AG09319 (cell line): ENCODE measurements at places on chromosomes 16 and 17.

DNA sequence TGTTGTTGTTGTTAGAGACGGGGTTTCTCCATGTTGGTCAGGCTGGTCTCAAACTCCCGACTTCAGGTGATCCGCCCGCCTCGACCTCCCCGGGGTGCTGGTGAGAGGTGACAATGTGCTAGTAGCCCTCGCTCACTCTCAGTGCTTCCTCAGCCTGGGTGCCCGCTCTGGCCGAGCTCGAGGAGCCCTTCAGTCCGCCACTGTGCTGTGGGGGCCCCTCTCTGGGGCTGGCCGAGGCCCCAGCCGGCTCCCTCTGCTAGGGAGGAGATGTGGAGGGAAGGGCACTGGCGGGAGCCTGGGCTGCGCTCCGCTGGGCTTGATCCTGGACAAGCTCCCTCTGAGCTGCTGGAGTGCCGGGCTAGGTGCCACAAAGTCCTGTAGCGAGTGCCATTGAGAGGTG lies 21.7 kb upstream of the RBL2 start:
- DNase-seq, result no peak

DNA sequence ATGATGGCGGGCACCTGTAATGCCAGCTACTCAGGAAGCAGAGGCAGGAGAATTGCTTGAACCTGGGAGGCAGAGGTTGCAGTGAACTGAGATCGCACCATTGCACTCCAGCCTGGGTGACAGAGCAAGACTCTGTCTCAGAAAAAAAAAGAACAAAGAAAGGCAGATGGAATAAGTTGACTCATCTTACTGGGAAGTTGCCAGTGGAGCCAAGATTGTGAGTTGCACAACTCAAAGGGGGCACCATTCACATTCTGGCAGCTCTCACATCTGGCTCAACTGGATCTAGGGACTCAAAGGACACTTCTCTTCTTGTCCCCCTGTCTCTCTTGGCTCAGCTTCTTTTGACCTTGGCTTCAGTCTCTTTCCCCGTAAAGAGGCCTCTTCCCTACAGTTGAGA lies 53.7 kb upstream of the ETV4 start:
- peak; percentile 44 for DNase-seq

DNA sequence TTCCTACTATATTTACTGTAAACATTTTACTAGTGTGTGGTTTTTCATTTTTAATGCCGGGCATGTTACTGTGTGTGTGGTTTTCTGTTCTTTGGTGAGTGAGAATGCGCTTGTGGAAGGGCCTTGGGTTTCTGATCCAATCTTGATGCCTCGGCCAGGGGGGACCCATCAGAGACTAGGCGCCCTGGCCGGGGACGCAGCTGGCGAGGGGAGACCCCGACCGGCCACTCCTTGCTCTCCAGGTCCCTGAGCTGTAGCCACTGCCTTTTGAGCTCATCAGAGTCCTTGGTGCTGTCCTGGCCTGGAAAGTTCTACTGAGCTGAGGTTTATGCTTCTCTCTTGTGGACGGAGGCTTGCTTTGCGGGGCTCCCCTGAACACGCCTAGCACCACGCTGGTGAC lies 37.5 kb downstream of the KIAA0513 start:
- no peak for DNase-seq

- DNase-seq, result no peak
Observed at GRCh38 chr17:17387498-17388362, 84.6 kb downstream of the NT5M start.

DNA sequence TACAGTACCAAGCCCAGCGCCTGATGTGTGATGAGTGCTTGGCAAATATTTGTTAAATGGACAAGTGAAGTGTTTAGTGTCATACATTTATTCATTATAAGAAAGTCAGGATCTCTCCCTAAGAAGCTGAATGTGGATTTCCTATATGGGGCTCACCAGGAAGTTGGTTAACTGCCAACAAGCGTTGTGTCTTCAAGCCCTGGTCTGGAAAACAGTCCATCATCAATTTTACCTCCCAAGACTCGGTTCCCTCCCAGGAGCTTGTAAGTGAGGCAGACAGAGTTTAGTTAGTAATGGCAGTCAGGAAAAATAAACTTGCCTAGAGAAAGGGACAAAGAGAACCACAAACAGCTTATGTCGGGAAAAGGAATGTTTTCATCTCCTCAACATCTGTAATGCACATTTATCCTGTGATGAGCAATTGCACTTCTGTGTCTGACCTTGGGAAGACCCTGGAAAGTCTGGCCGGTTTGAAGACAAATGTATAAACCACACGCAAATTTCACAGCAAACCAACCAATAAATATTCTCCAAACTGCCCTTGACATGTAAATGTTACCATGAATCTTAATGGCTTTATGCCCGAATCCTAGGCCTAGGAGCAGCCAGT lies 28.3 kb downstream of the C16orf95 start:
- peak; percentile 40 for DNase-seq

- DNase-seq, result no peak
Observed at GRCh38 chr17:65208717-65209116, 71.5 kb downstream of the RGS9 start.

GRCh38 chr17:40086150-40087044 lies 14.0 kb downstream of the NR1D1 start:
- no peak for DNase-seq

- DNase-seq, result no peak
Observed at GRCh38 chr17:74454197-74455024, 12.0 kb upstream of the CD300A start.

GRCh38 chr16:3780570-3780969 lies 63.2 kb upstream of the TRAP1 start:
- DNase-seq, result no peak

DNA sequence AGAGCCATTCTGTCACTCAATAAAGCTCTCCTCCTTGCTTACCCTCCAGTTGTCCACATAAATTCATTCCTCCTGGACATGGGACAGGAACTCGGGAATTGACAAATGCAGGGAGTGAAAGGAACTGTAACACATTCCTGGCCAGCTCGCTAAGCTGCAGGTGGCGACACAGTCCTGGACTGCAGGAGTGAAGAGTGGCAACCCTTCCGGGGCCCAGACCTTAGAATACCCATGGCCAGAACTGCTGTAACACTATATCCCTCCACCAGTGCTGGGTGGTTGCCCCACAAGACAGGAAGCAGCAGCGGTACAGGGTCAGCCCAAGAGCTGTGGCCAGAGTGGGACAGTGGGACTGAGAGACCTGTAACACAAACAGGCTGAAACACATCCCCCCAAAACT lies 30.3 kb upstream of the KIF2B start:
- no peak for DNase-seq

- no peak for DNase-seq
Observed at GRCh38 chr17:7023576-7024401, 939 bp downstream of the BCL6B start.

DNA sequence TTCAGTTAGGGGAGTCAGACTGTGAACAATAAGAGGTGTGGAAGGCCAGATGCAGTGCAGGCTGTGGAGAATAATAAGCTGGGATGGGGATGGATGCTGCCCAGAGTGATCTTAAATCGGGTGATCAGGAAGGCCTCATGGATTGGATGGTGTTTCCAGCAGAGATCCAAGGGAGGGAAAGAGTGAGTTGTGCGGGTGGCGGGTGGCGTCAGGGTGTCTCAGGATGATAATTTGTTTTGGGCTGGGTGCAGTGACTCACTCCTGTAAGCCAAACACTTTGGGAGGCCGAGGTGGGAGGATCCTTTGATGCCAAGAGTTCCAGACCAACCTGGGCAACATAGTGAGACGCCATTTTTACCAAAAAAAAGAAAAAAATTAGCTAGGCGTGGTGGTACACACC lies 7.9 kb downstream of the CLUAP1 start:
- no peak for DNase-seq

- no peak for DNase-seq
Observed at GRCh38 chr17:55654022-55654421, 68.6 kb downstream of the TMEM100 start.

DNA sequence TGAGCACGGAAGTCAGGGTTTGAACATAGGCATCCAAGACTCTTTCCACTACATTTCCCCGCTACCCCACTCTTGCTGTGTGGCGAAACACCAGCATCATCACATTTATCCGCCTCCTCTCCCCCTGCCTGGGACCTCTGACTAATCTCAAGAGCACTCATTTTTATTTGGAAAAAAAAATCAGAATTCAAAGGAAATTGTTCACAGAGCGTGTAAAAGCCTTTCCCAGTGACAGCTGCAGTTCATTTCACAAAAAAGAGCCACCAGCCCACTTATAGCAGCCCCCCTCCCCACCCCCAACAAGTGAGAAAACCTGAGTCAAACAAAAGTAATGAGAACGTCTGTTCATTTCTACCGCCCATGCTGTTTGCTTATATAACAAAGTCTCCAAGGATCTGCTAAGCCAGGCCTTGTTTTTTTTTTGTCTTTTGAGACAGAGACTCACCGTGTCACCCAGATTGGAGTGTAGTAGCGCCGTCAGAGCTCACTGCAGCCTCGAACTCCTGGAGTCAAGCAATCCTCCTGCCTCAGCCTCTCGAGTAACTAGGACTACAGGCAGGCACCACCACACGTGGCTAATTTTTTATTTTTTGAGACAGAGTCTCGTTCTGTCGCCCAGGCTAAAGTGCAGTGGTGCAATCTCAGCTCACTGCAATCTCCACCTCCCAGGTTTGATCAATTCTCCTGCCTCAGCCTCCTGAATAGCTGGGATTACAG lies 48.3 kb upstream of the HAPSTR1 start:
- DNase-seq, result no peak

GRCh38 chr17:8188263-8188839 lies 1.6 kb downstream of the BORCS6 start:
- no peak for DNase-seq

DNA sequence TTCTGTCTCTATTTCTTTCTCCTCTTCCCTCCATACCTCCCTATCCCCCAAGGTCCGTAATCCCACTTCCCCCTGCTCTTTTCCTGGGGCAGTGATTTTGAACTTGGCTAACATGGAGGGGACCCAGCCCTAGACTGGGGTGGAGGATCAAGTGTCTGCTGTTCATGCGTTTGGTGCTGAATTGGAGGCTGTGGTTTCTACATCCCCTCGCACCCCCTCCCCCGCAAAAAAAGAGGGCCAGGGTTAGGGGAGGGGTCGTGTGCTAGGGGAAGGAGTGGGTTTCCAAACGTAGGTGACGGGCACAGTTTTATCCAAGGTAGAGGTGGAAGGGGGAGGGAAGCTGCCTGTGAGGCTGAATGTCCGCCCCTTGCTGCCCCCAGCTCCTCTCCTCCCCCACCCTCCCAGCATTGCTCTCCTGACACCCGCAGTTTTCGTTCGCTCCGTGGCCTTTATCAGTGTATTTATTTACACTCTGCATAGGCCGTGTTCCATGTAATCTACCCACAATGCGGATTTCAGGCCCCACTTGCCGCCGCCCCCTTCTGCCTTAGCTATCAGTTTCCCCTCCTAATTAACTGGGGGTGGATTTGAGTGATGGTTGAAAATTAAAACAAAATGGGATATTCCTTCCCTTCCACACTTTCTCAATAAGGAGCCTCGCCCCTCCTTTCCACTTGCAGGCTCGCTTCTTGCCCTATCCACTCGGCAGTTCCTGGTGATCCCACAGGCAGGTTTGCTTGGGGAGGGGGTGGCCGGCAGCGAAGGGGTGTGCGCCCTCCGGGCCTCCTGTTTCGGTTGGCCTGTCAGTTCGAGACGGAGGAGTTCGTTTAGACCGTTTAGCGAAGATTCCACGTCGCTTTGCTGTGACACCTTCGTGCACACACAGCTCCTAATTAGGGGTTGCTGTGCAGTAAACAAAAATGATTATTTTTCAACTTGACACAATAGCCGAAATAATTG lies 2.0 kb downstream of the GNAO1 start:
- no peak for DNase-seq

DNA sequence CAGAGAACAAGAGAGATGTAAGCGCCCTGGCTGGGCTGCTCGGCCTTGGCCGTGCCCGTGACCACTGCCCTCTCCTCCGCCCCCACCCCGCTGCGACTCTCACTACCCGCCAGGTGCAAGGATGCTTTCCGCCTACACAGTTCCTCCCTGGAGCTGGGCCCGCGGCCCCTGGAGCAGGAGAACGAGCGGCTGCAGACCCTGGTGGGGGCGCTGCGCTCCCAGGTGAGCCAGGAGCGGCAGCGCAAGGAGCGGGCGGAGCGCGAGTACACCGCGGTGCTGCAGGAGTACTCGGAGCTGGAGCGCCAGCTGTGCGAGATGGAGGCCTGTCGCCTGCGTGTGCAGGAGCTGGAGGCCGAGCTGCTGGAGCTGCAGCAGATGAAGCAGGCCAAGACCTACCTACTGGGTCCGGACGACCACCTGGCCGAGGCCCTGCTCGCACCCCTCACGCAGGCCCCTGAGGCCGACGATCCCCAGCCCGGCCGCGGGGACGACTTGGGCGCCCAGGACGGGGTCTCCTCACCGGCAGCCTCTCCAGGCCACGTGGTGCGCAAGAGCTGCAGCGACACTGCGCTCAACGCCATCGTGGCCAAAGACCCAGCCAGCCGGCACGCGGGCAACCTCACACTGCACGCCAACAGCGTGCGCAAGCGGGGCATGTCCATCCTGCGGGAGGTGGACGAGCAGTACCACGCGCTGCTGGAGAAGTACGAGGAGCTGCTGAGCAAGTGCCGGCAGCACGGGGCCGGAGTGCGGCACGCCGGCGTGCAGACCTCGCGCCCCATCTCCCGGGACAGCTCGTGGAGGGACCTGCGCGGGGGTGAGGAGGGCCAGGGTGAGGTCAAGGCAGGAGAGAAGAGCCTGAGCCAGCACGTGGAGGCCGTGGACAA lies 9.2 kb upstream of the MRPL58 start:
- DNase-seq, result no peak

- no peak for DNase-seq
Observed at GRCh38 chr16:21338537-21339268, 60.6 kb upstream of the CRYM start.

GRCh38 chr16:23114131-23114904 lies 34.9 kb downstream of the USP31 start:
- DNase-seq, result no peak

DNA sequence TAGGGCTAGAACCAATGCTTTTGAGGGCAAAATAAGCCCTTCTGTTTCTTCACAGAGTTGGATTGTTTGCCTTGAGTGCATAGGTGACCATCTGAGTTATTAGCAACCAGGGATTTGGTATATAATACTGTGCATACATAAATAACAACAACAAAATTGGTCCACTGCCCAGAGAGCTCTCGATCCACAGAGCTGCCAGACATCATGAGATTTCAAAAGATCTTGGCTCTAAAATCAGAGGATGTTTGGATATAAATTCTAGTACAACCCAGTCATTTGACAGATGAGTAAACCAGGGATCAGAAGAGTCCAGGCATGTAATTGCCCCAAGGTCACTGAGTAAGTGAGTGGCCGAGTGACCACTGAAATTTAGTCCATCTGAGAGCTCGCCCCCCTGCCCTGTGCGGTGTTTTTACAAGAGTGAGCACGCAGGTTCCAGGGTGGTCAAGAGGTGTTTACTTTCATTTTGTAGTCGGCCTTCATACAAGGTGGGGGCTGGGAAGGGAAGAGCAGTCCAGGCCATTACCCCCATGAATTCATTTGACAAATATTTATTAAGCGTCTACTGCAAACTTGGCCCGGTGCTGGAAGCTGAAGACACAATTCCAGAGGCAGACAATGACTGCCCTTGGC lies 1.8 kb upstream of the MT2A start:
- DNase-seq, result no peak
